OCI-M1 (cell line): ENCODE measurements at places on chromosomes 1 and 21.

GRCh38 chr1:28822799-28823198 lies 10.8 kb downstream of the OPRD1 start:
- DNase-seq: no peak

- DNase-seq: no peak
Measured at GRCh38 chr1:17191990-17192242, 13.0 kb upstream of the PADI1 start.

GRCh38 chr1:5200006-5200405 lies 545.6 kb downstream of the AJAP1 start:
- no peak for DNase-seq

GRCh38 chr1:180672505-180672904 lies 40.7 kb downstream of the XPR1 start:
- DNase-seq: peak; percentile 48

DNA sequence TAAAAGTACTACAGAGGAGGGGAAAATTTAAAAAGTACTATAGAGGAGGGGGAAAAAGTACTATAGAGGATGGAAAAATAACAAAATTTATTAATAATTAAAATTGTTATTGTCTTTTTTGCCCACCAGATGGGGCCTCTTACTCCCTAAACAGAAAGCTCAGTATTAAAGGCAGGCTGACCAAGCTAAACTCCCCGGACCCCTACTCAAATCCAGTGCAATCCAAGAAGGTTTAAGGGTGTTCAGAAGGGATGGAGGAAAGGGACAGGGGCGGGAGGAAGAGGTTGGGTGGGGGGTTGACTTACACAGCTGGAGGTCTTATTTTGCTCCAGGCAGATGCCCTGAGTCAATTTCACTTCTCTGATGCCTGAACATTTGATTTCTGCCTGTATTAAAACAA lies 13.7 kb downstream of the CD34 start:
- peak; percentile 62 for DNase-seq

DNA sequence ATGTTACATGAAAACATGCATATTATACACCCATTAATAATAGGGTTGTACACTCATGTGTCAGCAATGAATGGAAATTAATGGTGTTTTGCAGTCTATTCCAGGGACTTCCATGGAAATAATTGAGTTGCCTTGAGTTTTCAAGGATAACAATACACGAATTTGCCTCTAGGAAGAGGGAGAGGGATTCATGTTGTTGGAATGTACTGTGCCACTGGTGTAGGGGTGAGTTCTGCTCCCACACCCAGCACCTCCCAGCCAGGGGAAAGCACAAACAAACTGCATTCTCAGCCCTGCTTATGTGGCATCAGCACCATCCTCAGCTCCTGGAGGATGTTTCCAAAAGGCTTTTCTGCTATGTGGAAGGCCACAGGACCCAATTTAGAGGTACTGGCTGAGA lies 57.8 kb downstream of the BCAR3 start:
- DNase-seq: no peak

DNA sequence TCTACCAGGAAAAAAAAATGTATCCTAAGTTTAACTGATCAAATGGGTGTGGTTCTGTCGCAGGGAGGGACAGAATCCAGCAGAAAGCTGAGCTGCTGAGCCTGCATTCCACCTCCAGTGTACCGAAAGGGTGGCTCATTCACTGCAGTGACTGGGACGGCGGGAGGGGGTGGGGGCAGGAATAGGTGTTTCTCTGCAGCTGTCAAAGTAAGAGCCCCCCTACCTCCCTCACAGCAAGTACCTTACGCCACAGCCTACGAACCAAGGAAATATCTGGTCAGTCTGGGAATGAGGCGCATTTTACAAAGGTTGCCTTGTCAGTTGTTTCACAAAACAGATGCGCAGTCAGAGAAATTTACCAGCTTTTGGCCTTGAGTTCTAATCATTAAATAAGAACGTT lies 1.7 kb downstream of the S100B start:
- DNase-seq: no peak

DNA sequence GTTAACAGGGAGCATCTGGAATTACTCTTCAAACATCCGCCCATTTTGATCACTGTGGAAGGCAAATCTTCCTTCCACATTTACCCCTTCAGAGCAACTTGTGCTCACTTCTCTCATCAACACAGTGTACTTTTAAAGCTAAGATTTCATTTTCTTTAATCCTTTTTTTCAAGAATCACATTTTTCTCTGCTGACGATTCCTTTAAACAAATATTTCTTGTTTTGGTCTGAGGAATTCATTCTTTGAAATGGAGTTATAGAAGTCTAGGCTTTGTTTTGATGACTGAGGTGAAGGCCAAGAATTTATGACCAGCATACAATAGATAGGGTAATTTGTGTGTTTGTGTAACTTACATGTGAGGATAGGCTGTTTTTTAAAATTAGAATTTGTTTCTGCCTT lies 25.6 kb downstream of the LRRC42 start:
- DNase-seq: no peak

GRCh38 chr1:172345077-172345476 lies 75.4 kb upstream of the C1orf105 start:
- no peak for DNase-seq

DNA sequence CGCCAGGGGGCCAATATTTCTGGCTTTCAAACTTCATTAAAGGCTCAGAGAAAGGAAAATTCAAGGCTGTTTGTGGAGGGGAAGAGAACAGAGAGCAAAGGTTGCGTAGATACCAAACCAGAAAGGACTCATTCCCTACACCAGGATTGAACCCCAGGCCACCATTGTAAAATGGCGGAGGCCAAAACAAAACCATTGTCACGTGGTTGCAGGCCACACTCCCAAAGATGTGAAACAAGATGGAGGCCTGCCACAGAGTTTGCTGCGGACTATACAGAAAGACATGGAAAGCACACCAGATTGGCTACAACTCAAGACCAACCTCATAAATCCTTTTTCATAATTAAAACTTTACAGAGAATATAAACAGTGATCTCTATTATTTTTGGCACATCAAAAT lies 116.5 kb downstream of the KCNK1 start:
- DNase-seq: no peak

GRCh38 chr1:117106478-117106877 lies 15.1 kb downstream of the TRIM45 start:
- DNase-seq: no peak

DNA sequence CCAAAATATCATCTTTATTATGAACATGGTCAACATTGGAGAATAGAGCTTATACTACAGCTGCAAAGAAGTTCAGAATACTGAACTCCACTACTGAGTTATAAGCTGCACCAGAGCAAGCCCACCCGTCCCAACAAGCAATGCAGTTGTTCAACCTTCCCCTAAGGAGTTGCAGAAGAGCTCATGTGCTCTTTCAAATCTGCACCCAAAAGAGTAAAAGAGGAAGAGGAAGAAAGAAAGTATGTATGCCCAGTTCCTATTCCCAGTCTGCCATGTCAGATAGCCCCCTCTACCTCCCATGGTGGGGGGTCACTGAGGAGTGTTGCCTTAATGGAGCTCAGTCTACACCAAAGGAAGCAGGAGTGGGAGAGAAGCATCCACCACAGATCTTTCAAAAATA lies 6.9 kb downstream of the C1orf162 start:
- DNase-seq: no peak

- no peak for DNase-seq
Measured at GRCh38 chr1:57204091-57204490, 219.8 kb downstream of the DAB1 start.

DNA sequence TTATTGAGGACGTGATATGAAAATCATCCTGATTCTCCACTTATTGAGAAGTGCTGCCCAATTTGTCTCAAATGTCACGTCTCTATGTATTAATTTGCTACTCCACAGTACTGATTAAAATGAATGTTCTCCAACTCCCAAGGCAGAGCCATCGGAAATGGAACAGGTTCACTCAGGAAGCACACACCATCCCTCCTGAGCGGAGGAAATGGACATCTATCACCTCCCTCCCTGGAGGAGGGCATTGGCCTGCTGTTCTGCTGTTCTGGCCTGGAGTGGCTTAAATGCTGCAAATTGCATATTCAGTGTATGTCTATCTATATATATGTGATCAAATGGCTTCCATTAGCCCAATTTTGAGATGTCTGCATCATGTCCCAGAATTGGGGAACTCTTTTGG lies 140.5 kb downstream of the CSMD2 start:
- no peak for DNase-seq

GRCh38 chr1:17158961-17159360 lies 39.7 kb upstream of the PADI2 start:
- no peak for DNase-seq

GRCh38 chr1:163706915-163707314 lies 385.2 kb downstream of the NUF2 start:
- peak; percentile 20 for DNase-seq

DNA sequence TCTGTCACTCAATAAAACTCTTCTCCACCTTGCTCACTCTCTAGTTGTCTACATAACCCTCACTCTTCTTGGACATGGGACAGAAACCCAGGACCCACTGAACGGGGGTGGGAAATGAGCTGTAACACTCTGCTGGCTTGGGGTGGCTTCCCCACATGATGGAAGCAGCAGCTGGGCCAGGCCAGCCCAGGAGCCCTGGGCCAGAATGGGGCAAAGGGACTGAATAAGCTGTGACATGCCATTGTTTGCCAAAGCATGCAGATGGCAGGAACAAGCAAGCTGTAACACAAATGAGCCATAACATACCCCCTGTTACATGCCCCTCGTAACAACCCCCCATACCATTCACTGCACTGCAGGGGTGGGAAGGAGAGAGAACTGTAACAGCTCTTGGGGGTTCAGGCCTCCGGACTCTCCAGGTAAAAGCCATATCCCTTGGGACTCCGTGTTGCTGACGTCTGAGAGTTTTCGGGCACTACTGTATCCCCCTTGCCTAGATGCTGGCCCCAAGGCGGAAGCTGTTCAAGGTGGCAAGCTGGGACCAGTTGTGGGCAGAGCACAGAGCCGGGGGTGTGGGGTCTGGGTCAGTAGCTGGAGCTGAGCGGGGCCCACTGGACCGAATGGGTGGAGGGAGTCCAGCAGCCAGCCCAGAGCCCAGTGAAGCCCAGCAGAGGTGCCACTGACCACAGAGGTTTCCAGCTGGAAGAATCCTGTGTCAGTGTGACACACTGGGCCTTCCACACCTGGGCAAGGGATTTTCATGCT lies 56.1 kb upstream of the DMRTB1 start:
- no peak for DNase-seq

GRCh38 chr1:234559152-234559901 lies 50.7 kb downstream of the IRF2BP2 start:
- DNase-seq: no peak

GRCh38 chr1:72285074-72285425 lies 2.7 kb upstream of the NEGR1 start:
- DNase-seq: no peak

GRCh38 chr1:76048219-76048618 lies 26.3 kb upstream of the ST6GALNAC3 start:
- no peak for DNase-seq

DNA sequence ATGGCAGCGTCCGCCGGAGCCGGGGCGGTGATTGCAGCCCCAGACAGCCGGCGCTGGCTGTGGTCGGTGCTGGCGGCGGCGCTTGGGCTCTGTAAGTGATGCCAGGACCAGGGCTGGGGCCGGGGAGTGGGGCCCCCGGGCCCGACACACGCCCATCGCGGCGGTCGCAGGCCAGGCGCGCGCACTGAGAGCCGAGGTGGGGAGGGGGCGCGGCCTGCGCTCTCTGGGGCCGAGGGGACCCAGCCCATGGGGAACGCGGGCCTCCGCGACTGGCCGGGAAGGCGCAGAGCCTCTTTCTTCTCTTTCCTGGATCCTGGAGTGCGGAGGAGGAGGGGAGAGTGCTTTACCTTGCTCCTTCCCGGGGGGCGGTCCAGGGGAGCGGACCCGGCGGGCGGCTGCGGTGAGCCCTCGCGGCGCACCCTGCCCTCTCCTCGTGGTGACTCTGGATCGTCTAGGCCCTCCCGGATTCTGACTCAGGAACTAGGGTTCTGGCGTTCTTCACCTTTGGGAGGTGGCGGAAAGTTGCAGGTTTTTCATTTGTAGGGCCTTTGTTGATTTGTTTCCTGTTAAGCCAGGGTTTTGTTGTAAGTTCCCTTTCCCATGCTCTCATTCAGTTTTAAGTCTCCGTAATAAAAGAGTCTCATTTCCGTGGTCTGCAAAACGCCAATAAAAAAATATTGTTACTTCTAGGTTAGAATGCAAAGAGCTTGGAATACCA lies 529 bp downstream of the MPZL1 start:
- DNase-seq: peak; percentile 56

DNA sequence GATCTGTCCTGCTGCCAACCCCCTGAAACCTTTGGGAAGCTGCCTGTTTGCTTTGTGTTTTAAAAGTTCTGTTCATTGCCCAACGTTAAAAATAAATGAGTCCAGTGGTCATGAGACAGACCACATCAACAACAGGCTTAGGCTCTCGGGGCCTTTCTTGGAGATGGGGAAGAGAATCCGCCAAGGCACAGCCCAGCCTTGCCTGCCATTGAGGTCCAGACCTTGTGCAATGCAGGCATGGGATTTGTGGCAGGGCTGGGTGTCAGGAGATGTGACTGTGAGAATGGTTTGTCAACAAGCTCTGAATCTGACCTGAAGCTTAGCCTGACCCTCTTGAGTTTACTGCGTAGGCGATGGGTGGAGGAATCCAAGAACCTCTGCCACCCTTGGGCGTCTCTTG lies 4.2 kb downstream of the SPSB1 start:
- DNase-seq: no peak

- no peak for DNase-seq
Measured at GRCh38 chr1:162676750-162677149, 44.5 kb downstream of the DDR2 start.

DNA sequence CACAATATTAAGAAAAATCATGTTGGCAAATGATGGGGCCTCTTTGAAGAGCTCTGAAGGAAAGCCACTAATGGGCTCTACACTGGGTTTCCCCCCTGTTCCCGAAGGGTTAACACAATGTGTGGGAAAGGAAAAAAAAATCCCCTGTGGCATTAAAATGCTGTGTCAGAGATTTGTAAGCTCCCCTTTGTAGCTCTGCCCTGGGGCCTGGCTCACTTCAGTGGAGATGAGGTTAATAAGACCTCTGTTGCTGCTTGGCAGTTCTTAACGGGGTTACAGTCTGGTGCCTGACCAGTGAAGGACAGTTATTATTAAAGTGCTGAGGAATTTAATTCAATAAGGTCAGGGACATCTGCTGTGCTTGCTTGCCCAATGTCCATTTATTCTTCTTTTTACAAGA lies 129.7 kb upstream of the UBE2U start:
- DNase-seq: no peak

GRCh38 chr21:34061983-34062382 lies 11.4 kb upstream of the MRPS6 start:
- peak; percentile 59 for DNase-seq

GRCh38 chr1:1895456-1896336 lies 4.8 kb upstream of the GNB1 start:
- no peak for DNase-seq

GRCh38 chr1:228016653-228017355 lies 10.0 kb downstream of the WNT3A start:
- no peak for DNase-seq

- peak; percentile 75 for DNase-seq
Measured at GRCh38 chr1:110237386-110238152, 27.5 kb downstream of the KCNC4 start.

DNA sequence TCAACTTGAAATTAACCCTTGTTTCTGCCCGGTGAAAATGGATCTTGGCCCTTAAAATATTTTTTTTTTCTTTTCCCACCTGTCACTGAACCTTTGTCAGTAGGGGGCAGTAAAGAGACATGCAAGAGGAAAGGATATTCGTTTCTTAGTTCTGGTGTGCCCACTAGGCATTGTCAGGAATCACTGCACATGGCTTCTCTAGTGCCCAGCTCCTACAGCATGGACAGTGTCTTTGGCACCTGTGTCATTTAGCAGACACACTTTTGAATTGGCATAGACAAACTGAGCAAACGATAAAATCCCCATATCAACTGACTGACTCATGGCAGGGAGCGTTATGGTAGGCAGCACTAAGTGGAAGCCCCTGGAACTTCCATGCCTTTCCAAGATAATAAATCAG lies 1048.1 kb downstream of the BRINP3 start:
- DNase-seq: peak; percentile 81
